COLO829 (cell line): ENCODE measurements at places on chromosomes 5 and 9.

DNA sequence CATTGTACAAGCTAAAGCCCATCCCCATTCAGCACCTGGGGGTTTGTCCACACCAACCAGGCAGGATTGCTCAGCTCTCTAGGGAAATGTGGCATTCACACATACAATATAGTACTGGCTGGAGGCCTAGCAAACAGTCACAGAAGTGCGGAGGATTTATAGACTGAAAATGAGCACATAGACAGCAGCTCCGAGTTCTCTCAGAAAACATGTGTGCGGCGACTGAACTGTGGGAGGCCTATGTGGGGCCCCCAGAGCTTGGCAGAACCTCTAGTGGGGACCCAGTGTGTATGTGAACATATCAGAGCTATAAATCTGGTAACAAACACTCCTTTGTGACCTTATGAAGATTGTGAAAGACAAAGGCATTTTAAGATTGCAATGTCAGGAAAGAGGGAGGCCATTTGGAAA, 431.1 kb downstream of the DTWD2 start:
- peak; percentile 17 for DNase-seq

GRCh38 chr5:2143646-2144353, 261.1 kb upstream of the IRX4 start:
- DNase-seq = no peak

DNA sequence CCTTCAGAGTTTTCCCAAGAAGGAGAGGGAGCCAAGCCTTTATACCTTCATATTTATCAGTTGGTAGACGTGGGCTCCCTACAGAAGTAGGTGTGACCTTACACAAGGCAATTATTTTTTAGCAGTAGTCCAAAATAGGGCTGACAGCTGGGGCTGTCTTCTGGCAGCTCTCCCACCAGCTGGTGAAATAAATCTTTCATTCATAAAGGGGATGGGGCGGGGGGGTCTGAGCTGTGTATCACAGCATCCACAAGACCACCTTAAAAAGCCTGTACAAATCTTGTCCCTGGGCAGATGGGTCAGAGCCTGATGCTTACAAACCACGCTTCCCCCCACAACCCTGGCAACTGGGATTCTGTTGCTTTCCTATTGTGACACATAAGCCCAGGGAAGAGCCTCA, 19.7 kb downstream of the CSF2 start:
- no peak for DNase-seq

DNA sequence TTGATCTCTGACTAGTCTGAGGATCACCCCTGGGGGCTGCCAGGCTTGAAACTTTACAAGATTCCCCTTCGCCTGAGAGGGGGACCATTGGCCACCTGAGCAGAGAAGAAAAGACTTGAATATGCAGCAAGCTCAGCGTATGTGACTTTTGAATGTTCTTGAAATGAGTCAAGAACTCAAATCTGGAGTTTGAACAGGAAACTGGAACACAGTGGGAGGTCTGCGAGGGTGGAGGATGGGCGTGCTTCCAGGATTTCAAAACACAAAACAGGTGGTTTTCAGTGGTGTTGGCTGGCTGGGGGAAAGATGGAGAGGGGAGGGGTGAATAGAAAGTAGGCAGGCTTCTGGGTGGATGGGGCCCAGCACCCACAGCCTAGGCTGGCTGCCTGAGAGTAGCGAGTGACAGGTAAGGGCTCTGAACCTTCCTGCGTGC, 40.6 kb downstream of the TMEM174 start:
- no peak for DNase-seq

- DNase-seq = no peak
Measured at GRCh38 chr5:124554746-124555578, 191.5 kb downstream of the ZNF608 start.

DNA sequence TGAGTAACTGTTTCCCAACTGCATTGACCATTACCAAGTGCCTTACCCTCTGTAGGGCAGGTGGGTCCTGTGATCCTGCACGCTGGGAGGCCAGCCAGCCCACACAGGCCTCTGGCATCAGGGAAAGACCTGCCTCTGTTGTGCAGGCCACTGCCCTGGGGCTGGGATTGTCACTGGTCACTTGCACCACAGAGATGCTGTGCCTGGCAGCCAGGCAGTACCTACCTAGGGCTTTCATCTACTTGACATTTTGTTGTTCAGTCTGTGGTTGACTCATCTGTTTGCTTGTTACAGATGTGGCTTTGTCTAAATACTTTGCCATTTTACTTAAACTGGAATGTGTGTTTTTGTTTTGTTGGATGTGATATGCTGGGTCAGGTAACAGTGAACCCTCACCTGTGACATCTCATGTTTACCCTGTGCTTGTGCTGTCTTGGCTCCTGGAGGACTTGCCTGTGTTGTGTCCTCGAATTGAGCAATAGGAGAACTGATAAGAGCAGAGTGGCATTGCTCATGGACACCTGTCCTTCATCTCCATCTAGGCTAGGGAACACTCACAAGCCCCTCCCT, 32.8 kb downstream of the SECISBP2 start:
- DNase-seq = no peak

GRCh38 chr5:39405083-39405843, 19.5 kb downstream of the DAB2 start:
- no peak for DNase-seq

DNA sequence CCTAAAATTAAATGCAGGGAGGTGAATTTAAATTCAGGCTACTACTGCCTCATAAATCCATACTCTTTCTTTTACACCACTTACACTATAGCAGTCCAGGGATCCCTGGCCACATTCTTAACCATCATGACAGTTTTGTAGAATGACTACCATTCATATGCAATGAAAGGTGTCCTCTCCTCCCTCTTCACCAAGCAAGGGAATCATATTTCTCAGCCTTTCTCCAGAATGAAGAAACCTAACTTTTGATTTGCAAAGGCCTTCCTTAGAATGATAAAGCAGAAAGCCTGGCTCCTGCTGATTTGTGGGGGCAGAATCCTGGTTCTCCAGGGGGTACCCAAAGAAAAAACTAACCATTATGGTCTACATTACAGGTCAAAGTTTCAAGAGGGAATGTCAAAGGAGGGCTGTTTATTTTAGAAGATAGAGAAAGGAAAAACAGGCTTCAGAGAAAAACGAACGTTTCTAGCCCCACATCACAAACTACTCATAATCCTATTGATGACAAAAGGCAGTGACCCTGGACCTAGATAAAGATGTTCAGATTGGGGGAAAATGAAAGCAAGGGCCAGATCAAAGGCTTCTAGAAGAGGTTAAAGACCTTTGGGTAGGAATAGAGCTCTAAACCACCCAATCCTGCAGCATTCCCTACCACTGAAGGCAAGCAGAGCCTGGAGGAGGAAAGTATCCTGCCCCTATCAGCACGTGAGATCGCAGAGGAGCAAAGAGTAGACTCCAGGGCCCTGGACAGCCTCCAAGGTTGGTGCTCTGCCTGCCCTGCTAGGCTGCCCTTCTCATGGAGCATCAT, 11.5 kb downstream of the WNT8A start:
- DNase-seq = no peak

DNA sequence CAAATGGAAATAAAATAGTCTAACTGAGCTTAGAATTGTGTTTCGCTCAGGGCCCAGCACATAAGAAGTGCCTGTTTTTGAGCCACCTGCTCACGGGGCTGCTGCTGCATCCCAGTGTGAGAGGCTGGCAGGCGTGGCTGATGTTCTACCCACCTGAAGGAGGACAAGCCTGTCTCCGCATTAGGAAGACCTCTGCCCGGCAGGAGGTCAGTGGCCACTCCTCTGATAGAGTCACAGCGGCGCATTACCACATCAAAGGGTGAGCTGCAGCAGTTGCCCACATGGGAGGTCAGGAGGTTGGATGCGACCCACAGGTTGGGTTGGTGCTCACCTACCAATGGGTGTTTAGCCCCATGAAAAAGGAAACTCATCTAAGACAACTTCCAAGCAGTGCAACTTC, 3.7 kb upstream of the SLC6A7 start:
- no peak for DNase-seq

DNA sequence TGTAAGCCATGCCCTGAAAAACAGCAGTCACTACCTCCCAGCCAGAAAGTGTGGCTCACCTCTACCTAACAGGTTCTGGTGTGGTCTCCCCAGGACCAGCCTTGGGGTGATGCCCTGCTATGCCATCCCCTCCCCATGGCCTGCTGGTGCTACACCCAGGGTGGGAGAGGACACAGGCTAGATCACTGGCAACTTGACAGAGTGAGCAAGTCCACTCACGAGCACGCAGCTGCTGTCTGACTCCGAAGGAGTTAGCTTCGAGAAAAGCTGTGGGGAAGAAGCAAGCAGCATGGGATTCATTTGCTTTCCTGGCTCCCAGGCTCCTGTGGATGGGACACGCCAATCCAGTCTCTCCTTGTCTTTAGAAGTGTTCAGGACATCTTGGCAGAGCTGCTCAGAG, 102.2 kb downstream of the COL5A1 start:
- DNase-seq = no peak

GRCh38 chr9:130433168-130433946, 11.4 kb upstream of the ASS1 start:
- DNase-seq = peak; percentile 73

- no peak for DNase-seq
Measured at GRCh38 chr9:68627104-68627503, 77.9 kb upstream of the PIP5K1B start.

DNA sequence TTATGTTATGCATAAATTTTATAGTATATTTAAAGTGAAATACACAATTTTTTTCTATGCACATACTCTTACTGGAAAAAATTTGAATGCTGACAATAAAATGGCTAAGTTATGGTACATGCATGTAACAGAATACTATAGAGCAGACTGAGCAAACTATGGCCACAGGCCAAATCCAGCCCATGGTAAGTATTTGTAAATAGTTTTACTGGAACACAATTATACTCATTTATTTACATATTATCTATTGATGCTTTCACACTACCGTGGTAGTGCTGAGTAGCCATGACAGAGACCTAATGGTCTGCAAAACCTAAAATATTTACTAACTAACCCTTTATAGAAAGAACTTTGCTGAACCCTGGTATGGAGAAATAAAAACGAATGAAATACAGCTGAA, 45.7 kb downstream of the TEX10 start:
- no peak for DNase-seq

- DNase-seq = no peak
Measured at GRCh38 chr5:34740389-34740806, 84.3 kb downstream of the RAI14 start.

- no peak for DNase-seq
Measured at GRCh38 chr5:170397059-170397458, 7.9 kb upstream of the KCNMB1 start.

DNA sequence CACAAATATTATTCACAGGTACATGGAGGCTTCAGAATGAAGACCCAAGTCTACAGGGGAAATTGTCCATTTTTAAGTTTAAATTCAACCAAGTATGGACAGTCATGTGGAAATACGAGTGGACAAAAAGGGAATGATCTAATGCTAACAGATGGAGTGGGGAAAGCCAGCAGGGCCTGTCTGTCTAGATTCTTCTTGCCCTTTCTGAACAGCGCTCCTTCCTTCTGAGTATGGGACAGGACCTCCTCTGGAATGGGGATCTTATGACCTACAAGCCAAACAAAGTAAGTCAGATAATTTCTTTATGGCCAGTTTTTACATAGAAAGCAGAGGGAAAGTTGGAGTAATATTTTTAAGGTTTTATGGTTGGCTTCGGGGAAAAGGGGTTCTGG, 119.8 kb upstream of the NEK6 start:
- no peak for DNase-seq

DNA sequence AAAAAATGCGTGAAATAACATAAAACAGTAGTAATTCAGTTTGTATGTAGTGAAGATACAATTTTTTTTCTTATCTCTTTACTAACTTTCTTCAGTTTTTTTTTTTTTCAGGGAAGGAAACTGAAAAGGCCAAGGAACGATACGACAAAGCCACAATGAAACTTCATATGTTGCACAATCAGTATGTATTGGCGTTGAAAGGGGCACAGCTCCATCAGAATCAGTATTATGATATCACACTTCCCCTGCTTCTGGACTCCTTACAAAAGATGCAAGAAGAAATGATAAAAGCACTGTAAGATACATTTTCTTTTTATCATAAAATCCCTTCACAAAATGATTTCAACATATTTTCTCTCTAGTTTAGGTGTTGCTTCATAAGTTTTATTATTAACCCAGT, 120.0 kb downstream of the FER start:
- no peak for DNase-seq

GRCh38 chr5:95741458-95741857, 10.3 kb downstream of the RHOBTB3 start:
- DNase-seq = no peak

DNA sequence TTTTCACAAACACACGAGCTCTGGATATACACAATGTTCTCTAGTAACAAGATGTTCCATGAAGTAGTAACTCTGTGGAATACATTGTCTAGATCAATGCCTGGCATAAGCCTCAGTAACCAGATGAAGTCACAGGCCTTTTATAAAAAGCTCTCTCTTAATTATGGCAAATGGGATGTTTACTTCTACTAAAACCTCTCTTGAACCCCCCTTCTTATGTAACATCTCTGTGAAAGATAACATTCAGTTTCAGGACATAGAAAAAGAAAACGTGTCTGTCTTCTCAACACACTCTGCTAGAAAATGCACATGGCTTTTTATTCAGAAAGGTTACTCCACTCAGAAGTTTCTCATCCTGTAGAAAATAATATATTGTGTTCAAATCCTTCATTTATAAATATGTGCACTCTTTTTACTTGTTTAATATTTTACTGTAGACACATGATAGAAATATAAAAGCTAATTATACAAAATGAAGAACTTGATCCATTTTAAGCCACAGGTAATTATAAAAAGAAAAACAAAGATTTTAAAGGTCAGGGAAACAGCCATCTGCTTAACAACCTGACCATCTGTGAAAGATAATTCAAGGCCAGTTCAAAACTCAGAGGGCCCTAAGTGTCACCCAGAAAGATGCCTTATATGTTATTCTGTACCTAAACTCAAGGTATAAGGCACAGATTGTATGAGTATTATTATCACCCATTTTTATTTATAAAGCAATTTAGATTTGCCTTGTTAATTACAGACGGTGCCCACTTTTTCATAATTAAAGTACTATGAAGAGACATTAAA, 812.0 kb downstream of the CDH18 start:
- no peak for DNase-seq

DNA sequence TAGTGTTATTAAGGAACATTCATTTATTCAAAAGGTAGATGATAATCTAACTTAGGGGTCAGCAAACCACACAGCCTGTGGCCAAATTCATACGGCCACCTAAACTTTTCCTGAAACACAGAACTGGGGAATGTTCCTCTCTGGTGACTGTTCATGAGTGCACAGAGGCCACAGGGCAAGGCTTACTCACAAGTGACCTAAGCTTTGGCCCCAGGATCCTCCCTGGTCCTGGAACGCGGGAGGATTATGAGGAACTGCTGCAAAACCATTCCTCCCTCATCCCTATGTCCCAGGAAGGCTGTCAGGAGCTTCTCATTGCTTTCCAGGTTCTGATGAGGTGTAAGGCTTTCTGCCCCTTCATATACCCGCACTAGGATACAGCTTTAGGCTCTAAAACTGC, 397.6 kb downstream of the SEMA5A start:
- no peak for DNase-seq

- DNase-seq = no peak
Measured at GRCh38 chr5:43042626-43043399, 2.7 kb upstream of the ANXA2R start.

DNA sequence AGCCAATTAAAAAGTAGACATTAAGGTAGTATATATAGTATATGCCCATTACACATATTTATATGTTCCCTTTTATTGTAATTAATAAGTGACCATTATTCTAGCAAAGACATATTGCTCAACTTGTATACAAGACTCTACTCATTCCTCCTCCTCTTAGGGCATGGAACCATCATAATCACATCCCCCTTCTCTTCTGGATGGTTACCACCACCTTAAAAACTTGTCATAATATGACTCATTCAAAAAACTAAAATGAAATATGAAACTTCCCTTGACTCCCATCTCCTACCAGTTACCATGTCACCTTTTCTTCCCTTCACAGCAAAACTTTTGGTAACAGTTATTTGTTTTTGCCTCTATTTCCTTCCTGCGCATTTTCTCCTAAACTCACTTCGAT, 438.7 kb downstream of the KDM4C start:
- no peak for DNase-seq
